HFFc6 (cell line): ENCODE measurements at places on chromosomes 13 and 19.

- DNase-seq: no peak
Measured at GRCh38 chr13:32191452-32191998, 123.6 kb downstream of the ZAR1L start.

GRCh38 chr19:1417145-1417544 is 9.8 kb downstream of the DAZAP1 start:
- no peak for DNase-seq

DNA sequence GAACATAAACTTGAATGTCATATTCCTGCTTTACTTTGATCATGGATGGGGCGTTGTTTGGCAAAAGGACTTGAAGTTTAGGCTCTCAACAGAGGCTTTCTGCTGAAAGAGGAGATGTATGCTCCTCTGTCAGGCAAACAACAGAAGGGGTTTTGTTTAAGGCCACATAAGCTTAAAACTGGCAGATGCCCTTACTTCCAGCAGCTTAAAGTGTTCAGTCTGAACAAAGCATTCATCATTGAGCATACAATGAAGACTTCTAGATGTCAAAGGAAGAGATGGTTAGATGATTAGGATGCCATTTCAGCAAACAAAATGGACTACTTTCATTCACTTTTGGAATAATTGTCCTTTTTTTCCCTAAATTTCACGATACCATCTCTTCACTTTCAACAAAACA is 484.5 kb downstream of the SLITRK6 start:
- no peak for DNase-seq

DNA sequence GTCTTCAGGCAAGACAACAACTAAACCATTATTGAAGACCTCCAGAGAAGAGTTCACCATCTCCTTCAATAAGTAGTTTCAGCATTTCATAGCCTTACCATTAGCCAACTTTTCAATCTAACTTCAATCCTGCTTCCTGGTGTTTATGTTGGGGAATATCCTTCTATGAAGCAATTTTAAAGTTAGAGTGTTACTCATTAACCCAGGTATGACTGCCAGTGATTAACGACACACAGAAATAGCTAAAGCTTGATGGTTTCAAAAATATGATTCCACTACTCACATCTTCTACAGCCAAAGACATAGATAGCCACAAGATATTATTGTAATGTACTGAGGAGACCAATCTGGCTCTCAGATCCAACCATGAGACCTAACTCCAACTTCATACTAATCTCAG is 403.2 kb downstream of the EFNB2 start:
- DNase-seq: no peak

DNA sequence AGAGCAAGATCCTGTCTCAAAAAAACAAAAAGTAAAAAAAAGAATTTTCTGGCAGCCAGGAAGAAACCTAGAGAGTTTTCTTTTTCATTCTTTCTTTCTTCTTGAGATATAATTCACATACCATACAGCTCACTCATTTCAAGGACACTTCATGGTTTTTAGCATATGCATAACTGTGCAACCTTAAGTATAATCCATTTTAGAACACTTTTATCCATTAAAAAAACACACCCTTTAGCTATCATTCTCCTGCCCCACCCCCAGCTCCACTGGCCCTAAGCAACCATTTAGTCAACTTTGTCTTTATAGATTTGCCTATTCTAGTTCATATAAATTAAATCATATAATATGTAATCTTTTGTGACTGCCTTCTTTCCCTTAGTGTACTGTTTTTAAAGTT is 8.1 kb upstream of the IPO5 start:
- DNase-seq: no peak

DNA sequence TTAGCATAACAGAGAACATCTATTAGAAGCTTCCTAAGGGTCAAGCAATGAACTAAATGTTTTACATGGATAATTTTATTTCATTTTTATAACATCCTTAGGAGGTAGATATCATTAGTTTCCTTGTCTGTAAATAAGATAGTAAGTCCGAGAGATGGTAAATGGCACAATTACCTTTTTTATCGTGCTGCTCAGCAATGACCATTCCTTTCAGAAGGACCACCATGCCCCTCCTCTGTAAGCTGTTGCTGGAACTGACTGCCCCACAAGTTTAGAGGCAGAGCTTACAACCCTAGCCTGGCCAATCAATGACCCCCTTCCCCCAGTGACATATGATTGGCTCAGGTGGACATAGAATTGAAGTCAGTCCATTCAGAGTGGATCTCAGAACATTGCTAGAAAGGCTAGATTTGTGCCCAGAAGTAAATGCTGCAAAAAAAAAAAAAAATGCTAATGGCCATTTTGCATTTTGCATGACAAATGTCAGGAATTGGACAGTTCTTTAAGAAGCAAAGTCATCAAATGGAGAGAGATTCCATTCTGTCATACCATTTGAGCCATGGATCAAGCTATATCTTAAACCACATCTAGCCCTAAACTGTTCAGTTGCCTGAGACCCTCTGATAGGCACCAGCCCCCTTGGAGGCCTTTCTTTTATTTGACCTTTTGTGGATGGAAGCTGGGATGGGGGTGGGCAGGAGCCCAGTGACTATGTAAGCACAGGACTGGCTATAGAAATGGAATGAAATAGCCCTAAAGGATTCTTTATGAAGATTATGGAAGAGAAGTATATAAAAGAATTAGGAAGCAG is 668.3 kb downstream of the UQCRFS1 start:
- DNase-seq: no peak

DNA sequence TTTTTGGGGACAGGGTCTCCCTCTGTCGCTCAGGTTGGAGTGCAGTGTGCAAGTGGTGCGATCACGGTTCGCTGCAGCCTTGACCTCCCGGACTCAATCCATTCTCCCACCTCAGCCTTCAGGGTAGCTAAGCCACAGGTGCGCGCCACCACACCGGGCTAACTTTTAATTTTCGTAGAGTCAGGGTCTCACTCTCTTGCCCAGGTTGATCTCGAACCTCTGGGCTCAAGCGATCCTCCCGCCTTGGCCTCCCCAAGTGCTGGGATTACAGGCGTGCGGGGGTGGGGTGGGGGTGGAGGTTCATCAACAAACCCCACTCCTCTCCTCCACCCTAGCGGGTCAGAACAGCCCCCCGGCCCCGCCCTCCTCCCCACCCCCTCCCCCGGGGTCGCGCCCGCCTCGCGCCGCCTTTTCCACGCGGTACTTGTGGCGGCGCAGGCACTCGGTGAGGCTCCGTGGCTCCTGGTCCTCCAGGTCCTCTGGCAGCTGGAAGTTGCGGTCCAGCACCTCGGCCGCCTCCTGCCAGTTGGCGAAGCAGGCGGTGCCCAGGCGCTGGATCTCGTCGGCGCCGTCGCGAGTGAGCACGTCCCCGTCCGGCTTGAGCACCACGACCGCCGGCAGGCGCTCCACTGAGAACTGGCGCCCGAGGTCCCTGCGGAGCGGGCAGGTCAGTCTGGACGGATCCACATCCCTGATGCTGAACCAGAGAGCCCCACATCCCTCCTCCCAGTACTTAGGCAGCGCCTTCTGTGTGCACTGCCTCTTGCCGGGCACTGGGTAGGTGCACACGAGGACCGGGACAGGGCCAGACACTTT is 5.2 kb downstream of the NXNL1 start:
- no peak for DNase-seq

- DNase-seq: no peak
Measured at GRCh38 chr13:39935155-39935554, 279.7 kb downstream of the COG6 start.

DNA sequence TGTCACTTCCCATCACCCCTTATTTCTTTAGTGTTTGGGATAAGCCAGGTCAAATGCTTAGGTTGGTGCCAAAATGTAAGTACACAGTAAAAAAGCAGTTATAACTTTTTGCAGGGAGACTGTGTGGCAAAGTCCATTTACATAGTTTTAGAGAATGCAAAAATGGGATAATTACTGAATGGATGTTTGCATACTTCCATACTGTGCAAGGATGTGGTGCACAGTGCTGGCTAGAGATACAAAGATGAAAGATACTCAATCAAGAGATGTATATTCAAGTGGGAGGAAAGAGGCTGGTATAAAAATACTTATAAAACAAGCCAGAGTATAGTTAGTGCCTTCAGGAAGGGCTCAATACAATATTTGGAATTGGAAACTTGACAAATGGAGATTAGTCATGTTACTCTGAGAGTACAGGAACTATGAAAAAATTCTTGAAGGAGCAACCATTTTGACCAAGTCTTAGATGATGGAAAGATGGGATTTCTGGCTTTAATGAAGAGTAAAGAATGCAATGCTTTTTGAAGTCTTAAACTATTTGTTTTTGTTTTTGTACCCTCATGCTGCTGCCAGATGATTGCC is 8.0 kb downstream of the PDS5B start:
- DNase-seq: peak; percentile 4

DNA sequence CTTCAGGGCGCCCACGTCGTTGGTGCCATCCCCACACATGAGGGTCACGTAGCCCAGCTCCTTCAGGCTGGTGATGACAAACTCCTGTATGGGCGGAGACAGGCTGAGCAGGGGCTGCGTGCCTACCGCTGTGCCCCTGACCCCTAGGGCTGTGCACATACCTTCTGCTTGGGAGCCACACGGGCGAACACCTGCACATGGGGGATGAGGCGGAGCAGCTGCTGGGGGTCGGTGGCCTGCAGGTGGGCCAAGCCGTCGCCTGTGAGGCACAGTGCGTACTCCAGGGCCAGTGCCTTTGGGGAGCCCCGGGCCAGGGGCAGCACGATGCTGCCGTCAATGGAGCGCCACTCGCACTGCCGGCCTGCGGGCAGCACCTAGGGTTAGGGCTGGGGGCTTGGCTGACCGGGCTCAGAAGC is 6.1 kb upstream of the GMIP start:
- DNase-seq: no peak

GRCh38 chr19:14561847-14562351 is 10.0 kb downstream of the NDUFB7 start:
- no peak for DNase-seq

DNA sequence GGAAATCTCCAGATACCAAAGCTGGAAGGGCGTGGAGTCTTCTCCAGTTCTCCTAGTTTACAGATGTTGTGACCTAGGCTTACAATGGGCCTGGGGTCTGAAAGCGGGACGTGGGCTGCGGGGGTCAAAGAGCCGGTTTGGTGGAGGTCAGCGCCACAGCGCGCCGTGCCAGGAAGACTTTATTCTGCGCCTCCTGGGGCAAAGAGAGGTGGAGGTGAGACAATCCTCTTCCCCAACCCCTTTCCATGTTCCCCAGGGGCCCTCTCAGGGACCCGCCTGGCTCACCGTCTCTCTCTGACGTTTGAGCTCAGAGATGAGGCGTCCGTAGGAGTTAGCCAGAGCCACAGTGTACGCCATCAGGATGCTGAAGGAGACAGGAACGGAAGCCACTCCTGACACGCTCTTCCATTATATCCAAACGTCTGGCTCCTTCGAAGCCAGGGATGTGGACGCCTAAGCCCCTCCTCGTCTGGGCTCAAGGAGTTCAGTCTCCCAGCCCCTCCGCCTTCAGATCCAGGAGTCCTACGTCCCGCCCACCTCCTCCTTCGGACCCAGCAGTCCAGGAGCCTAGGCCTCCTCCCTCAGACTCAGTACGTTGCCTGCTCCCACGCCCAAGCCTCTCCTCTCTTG is 776 bp upstream of the LENG1 start:
- no peak for DNase-seq

GRCh38 chr13:101258071-101258470 is 158.2 kb downstream of the NALCN start:
- DNase-seq: peak; percentile 87

GRCh38 chr19:7674010-7675005 is 2.6 kb upstream of the MCEMP1 start:
- peak; percentile 41 for DNase-seq

DNA sequence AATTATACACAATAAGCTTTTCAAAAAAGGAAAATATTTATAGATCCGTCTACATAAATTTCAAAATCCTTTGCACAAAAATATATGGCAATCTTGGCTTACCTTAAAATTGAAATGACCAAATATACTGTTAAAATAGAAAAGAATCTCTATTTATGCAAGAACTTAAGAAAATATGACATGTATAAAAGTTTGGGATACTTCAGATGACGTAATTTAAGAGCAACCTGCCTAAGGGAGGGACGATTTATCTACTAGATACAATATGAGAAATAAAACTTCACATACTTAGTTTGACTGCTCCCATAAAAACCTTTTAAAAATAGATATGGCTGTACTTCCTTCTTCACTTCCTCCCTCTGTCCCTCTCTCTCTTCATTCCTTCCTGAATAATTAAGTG is 587.3 kb upstream of the SPRY2 start:
- DNase-seq: no peak

DNA sequence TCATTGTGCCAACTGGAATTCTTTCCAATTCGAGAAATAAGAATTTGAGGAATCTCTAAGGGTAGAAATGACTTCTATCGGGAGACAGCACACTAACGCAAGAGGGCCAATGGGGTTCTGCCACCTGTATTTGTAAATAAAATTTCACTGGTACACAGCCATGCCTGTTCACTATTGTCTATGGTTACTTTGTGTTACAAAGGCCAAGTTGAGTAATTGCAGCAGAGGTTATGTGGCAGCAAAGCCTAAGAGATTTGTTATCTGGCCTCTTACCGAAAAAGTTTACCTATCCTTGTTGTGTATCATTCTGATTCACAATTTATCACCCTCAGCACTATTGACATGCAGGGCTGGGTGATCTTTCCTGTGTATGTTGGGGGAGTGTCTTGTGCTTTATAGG is 278.0 kb downstream of the KLF5 start:
- no peak for DNase-seq

DNA sequence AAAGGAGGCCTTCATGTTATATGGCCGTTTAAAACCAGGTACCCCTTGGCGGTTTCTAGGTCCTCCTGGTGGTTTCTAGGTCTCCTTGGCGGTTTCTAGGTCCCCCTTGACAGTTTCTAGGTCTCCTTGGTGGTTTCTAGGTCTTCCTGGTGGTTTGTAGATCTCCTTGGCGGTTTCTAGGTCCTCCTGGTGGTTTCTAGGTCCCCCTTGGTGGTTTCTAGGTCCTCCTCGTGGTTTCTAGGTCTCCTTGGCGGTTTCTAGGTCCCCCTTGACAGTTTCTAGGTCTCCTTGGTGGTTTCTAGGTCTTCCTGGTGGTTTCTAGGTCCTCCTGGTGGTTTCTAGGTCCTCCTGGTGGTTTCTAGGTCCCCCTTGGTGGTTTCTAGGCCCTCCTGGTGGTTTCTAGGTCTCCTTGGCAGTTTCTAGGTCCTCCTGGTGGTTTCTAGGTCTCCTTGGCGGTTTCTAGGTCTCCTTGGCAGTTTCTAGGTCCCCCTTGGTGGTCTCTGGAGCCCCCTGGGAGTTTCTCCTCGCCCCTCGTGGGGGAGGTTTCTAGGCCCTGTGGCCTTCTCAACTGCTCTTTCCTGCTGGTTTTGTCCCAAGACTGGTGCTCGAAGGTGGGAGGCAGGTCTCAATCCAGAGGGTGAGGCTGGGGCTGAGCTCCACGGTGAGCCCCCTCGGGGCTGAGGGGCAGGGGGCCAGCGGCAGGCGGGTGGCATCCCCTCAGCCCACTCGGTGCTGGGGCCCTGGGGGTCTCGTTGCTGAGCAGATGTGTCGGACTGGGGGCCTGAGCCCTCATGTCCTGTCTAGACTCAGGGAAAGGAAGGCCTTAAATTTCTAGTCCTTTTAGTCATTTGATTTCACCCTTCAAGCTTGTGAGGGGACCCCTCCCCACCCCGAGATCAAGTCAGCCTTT is 8.0 kb downstream of the HCN2 start:
- DNase-seq: no peak

GRCh38 chr13:103961784-103962183 is 895.6 kb upstream of the SLC10A2 start:
- DNase-seq: no peak
